Brain microvascular endothelial cell (primary cell): ENCODE measurements at places on chromosomes 7 and 10.

GRCh38 chr7:27388561-27388960, 146.0 kb downstream of the EVX1 start:
- no peak for DNase-seq

- DNase-seq, result peak; percentile 23
Observed at GRCh38 chr7:157046681-157047080, 36.2 kb upstream of the MNX1 start.

GRCh38 chr7:64602518-64602917, 39.6 kb upstream of the ZNF680 start:
- DNase-seq, result peak; percentile 67

- no peak for DNase-seq
Observed at GRCh38 chr10:103396789-103397087, 312 bp downstream of the PDCD11 start.
